Diencephalon (tissue), 1 donor: ENCODE measurements at places on chromosomes 11 and 22. TPM values are rescaled to one million over a fixed set of nuclear protein-coding genes. Genes with fewer than 3 reads are reported as not detected.

Gene MS4A15
- total RNA-seq, result not detected

Gene CBLIF
- not detected for total RNA-seq

Gene RRP8
- total RNA-seq, result 13.1 TPM

Gene TPST2
- 10.4 TPM for total RNA-seq

Gene SPON1
- total RNA-seq, result 89.0 TPM

Gene MYRF
- total RNA-seq, result 2.8 TPM

Gene KRTAP5-5
- not detected for total RNA-seq

Gene OR52N4
- total RNA-seq, result not detected

Gene CCDC73
- total RNA-seq, result not detected

Gene IGF2
- total RNA-seq, result 15.7 TPM

Gene HEPN1
- not detected for total RNA-seq

Gene BANF1
- 26.3 TPM for total RNA-seq

Gene ACR
- total RNA-seq, result not detected

Gene ANO9
- total RNA-seq, result not detected

Gene OR2D2
- 1.4 TPM for total RNA-seq

Gene C11orf21
- 0.23 TPM for total RNA-seq

Gene CASP4
- total RNA-seq, result 4.2 TPM

Gene TTC28
- 33.7 TPM for total RNA-seq

Gene OR8A1
- 0.23 TPM for total RNA-seq

Gene CD248
- 1.6 TPM for total RNA-seq

Gene SEPTIN3
- 180 TPM for total RNA-seq

Gene CNTF
- total RNA-seq, result 1.6 TPM

Gene VWA5A
- 38.1 TPM for total RNA-seq

Gene TMEM132A
- total RNA-seq, result 104 TPM

Gene SMC1B
- total RNA-seq, result not detected

Gene ZMAT5
- total RNA-seq, result 14.3 TPM

Gene CPT1B
- total RNA-seq, result 9.2 TPM

Gene LRRC4C
- 90.2 TPM for total RNA-seq

Gene OR56A5
- not detected for total RNA-seq

Gene ZC3H12C
- total RNA-seq, result 34.4 TPM

Gene SCO2
- total RNA-seq, result 0.92 TPM

Gene GGTLC3
- total RNA-seq, result not detected

Gene KRTAP5-1
- total RNA-seq, result not detected

Gene MIOX
- not detected for total RNA-seq

Gene XKR3
- total RNA-seq, result not detected

Gene DEFB131B
- total RNA-seq, result not detected

Gene TRPM5
- total RNA-seq, result under 0.01 TPM

Gene OR52E8
- total RNA-seq, result not detected

Gene SHISAL1
- 43.8 TPM for total RNA-seq
